Psoas muscle (tissue), 8 donors: ENCODE measurements at places on chromosomes 5 and 9.

- DNase-seq = no peak
Observed at GRCh38 chr9:110808599-110808980, 140.0 kb downstream of the MUSK start.

- DNase-seq = no peak
Observed at GRCh38 chr5:88256872-88257271, 11.8 kb downstream of the TMEM161B start.

DNA sequence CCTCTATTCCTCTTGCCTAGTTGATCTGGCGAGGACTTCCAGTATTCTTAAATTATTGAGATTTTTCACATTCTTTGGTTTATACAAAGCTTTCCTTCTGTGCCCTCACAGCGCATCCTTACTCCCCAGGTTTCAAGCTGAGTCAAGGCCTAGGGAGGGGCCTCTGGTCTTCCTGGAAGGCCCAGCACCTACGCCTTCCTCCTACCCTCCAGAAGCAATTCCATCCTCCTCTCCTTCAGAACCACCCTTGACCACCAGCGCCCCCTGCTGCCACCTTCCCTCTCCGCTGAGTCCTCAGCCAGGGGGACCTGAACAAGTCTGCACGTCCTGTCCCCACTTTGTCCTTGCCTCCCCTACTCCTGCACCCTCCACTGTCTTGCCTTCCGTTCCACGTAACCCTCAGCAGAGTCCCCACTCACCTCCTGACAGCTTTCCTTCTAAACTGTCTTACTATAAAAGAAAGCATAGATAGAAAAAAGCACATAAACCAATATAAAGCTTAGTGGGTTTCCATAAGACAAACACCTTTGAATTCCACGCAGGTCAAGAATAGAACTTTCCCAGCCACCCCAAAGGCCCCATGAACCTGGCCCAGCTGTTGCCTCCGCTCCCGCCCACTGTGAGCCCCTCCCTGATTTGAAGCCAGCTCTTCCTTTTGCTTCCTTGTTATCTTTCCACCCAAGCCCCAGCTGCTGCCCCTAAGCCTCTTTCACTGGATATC is 63.0 kb upstream of the CTSL start:
- DNase-seq = peak; percentile 75

- DNase-seq = no peak
Observed at GRCh38 chr5:57853929-57854697, 371.5 kb upstream of the ACTBL2 start.

- no peak for DNase-seq
Observed at GRCh38 chr5:138458384-138458783, 6.9 kb upstream of the EGR1 start.

- DNase-seq = no peak
Observed at GRCh38 chr5:72067682-72068470, 39.4 kb upstream of the MAP1B start.

DNA sequence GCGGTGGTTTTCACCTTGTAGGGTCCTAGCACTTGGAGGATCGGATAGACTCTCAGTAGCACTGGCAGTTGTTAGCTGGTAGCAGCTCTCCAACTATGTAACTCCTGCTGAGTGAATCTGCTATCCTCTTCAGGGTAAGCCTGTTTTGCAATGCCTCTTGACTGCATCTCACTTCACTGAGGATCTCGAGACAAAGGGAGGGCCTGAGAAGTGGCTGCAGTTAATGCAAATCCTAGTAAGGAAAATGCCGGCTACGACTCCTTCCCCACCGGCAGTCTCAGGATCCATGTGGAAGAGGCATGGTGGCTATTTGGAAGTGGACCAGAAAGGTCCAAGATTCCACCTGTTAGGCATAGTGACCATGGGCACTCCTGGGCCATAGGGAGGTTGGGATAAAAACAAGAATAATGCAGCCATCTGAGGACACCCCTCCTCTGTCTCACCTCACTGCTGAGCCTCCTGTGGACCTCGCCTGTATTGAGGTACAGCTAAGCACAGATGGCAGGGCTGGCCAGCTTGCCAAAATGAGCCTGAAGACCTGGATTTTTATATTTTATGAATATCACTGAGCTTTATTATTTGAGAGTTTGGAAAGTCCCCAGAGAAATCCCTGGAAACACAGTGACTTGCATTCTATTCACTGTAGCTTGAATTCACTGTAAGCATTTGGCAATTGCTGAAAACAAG is 146.0 kb downstream of the LIFR start:
- DNase-seq = no peak

DNA sequence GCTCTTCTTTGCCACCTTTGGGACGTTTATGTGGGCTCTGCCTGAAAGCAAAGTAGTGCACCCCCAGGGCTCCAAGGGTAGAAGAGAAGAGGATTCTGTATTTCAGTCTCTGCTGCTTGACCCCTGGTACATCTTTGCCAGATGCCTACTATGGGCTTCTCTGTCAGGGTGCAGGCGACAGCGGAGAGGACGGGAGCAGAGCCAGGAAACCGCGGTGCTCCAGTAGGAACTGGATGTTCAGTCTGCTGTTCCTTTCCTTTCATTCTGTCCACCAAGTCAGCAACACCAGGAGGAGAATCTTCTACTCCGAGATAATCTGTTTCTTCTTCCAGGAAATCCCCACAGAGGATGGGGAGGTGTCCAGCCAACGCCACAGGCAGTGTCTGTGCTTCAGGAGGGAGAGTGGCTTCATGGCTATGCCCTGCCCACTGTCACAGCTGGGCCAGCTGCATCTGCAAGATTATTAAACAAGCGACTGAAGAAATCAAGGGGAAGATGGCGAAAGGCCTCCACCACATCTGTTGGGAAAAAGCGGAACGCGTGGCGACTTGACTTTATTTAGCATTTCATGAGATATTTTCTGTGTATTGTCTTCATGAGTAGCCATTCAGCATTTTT is 398.3 kb downstream of the IRX1 start:
- no peak for DNase-seq

- DNase-seq = peak; percentile 64
Observed at GRCh38 chr9:91197232-91198181, 164.2 kb downstream of the AUH start.

GRCh38 chr5:373710-374602 is 52.4 kb downstream of the AHRR start:
- DNase-seq = no peak

GRCh38 chr9:127979333-127980059 is 1.3 kb downstream of the EEIG1 start:
- peak; percentile 78 for DNase-seq

GRCh38 chr5:136927571-136927970 is 562.2 kb upstream of the TRPC7 start:
- no peak for DNase-seq

- no peak for DNase-seq
Observed at GRCh38 chr5:119328753-119329602, 26.8 kb upstream of the TNFAIP8 start.

GRCh38 chr9:13215791-13216554 is 63.5 kb downstream of the MPDZ start:
- DNase-seq = no peak

GRCh38 chr5:23385036-23385435 is 122.4 kb upstream of the PRDM9 start:
- DNase-seq = no peak

- DNase-seq = no peak
Observed at GRCh38 chr5:78116167-78116566, 178.3 kb downstream of the AP3B1 start.
